ENCODE measurements at places on chromosomes 5 and 9.
A peak's percentile ranks its signal among the peaks of the same experiment; 100 is the strongest.

GRCh38 chr9:126440940-126441339 is 114.3 kb downstream of the MVB12B start:
- no peak for DNase-seq

DNA sequence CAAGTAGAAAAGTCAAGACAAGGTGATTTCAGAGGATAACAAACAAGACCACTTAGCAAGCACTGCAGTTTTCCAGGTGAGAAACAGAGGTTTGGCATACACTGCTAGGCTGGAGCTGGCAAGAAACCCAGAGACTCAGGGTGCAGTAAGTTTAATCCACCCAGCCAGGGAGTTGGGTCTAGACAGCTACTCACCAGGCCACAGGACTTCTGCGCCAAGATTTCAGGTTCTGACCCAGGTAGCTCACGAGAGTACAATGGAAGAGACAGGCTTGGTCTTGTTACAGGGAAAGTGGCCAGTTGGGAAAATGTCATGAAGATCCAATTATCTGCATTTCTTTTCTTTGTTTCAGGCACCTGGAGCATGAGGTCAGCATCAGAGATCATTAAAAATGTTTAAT is 9.8 kb downstream of the SMIM23 start:
- DNase-seq, result no peak

- DNase-seq, result no peak
Measured at GRCh38 chr5:176524987-176525386, 12.2 kb downstream of the RNF44 start.

GRCh38 chr5:1536322-1536845 is 12.6 kb upstream of the LPCAT1 start:
- no peak for DNase-seq

DNA sequence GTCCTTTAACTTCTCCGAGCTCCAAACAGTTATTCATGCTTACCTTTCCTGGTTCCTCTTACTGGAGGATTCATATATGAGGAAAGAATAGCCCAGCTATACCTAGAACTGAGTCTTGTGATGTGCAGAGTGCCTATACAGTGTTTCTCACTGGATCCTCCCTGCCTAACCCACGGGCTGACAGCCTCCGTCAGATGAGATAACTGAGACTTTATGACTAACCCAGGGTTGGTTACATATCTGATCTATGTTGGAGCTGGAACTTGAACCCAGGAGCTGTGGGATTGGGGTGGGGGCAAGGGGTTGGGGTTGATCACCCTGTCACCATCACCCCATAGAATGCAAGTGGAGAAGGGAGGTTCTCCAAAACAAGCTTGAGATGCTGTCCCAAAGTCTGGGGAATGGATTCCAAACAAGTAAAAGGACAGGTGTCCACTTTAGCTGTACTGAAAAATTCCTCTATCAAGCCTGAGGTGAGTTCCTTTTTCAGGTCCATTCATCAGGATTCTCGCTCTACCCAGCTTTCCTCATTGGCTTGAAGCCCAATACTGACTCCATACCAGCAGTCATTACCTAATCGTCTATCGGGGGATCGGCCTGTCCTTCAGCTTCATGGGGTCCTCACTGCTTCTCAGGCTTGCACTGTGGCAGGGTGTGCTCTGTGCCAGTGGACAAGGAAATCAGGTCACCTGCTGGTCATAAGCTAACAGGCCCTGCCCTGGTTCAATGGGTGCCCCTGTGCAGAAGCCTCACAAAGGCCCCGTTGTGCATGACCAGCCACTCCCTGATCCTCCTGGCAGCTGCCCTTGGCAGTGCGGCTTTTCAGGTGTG is 100.6 kb downstream of the ARHGAP26 start:
- DNase-seq, result no peak

DNA sequence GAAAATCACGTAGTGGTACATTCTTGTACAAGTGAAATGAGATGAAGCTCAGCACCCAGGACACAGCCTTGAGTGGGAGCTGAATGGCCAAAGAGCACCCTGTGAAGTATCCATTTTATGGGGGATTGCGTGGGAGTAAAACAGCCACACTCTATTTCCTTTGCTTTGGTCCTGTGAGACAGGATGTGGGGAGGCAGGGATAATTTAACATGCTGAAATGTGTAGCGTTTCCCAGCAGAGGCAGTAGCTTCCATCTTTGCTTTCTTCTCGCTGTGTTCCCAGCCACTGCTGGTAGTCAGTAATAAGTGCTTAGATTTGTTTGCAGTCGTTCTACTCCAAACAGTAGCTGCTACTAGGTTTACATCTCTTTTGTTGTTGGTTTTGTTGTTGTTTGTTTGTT is 4.4 kb downstream of the IL31RA start:
- DNase-seq, result no peak

- DNase-seq, result peak; percentile 91
Measured at GRCh38 chr5:150560401-150561191, 52.7 kb downstream of the NDST1 start.

DNA sequence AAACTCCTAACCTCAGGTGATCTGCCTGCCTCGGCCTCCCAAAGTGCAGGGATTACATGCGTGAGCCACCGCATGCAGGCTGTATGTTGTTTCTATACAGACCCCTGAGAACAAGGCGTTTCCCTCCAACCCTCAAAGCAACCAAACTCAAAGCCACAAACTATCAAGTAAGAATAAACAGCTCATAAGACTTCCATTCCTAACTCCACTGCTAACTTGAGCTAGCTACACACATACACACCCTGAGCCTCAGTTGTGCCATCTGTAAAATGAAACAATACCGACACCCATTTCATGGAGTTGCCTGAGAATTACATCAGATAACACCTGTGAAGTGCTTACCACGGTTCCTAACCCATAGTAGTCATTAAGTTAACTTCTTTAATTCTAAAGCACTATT is 70.8 kb downstream of the SERINC5 start:
- no peak for DNase-seq

GRCh38 chr9:75054368-75055001 is 26.4 kb upstream of the CARNMT1 start:
- no peak for DNase-seq

DNA sequence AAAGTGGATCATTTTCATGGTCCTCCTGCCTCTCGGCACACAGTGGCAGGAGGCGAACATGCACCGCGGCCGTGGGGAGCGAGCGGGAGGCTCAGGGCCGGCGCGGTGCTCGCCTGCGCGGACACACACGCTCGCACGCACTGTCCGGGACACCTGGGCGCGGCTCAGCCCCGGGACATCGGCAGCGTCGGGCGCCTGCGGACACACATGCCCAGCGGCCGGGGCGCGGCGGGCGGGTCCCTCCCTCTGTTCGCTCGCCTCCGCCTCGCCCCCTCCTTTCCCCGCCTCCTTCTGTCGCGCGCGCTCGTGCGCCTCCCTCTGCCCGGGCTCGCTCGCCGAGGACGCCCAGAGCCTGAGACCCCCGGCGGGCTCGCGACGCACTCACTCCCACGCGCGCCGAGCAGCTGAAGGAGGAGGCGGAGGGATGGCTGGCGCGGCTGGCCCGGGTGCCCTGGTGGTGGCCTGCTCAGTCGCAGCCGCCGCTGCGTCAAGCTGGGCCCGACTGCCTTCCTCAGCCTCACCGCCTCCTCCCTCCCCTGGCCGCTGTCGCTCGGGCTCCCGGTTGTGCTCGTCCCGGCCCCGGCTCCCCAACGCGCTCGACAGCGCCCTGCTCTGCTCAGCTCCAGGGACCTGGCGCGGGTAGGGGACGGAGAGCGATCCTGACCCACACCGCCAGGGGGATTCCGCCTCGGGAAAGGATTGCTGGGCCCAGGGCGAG is at the start of gene FRMD3:
Gene FRMD3, minus strand, starts transcription at position 230 of the 718 bp plus-strand sequence. Its CDS starts 170 bp downstream, at position 60.
- DNase-seq, result peak; percentile 90

DNA sequence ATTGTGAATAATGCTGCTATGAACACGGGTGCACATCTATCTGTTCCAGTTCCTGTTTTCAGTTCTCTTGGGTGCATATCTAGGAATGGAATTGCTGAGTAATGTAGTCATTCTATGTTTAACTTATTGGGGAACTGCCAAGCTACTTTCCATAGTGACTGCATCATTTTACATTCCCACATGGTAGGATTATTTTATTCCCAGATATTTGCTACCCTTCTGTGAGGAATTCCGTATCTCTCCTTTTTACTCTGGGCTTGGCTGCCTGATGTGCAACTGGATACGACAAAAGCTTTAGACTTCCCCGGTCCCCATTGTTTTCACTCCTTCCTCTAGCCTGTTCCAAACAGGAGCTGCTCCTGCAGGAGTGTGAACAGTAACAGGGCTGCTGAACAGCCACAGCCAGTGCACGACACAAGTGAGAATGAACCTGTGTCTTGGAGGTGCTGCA is 7.2 kb downstream of the TAS2R1 start:
- peak; percentile 50 for DNase-seq

GRCh38 chr5:88732862-88733261 is 150.1 kb downstream of the MEF2C start:
- no peak for DNase-seq

GRCh38 chr5:59049095-59049494 is 466.2 kb downstream of the RAB3C start:
- no peak for DNase-seq

GRCh38 chr9:115104908-115105307 is 13.0 kb downstream of the TNC start:
- no peak for DNase-seq

DNA sequence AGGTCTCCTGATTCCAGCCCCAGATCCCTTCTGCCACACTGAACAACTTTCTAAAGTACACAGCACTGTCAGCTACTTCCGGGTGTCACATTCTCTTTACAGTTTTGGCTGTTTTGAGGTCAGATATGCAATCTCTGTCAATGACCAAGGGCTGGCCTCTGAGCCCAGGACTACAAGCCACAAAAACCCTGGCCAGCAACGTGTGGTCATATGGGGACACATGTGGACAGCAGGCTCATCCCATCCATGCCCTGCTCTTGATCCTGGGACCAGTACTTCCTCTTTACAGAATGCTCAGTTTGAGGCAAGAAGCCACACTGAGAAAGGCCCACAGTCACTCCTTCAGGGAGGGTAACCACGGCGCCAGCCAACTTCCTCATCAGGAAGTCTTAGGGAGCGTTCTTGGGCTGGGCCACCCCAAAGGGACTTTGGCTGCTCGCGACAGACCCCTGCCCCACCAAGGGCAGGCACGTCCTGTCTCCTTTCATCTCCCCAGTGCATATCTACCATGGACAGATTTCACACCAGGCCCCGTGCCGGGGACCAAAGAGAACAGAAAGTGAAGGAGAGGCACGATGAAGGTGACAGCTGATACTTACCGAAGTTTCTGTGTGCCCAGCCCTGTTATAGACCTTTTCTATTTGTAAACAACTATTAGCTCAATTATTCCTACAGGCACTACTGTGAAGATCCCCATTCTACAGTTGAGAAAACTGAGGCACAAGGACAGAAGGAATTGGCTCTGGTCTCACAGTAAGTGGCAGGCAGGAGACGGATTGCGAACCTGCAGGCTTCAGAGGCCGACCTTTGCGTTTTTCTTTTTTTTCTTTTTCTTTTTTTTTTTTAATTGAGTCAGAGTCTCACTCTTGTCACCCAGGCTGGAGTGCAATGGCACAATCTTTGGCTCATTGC is 37.3 kb downstream of the STK10 start:
- no peak for DNase-seq

GRCh38 chr5:154899151-154899816 is 38.7 kb downstream of the GEMIN5 start:
- DNase-seq, result no peak

DNA sequence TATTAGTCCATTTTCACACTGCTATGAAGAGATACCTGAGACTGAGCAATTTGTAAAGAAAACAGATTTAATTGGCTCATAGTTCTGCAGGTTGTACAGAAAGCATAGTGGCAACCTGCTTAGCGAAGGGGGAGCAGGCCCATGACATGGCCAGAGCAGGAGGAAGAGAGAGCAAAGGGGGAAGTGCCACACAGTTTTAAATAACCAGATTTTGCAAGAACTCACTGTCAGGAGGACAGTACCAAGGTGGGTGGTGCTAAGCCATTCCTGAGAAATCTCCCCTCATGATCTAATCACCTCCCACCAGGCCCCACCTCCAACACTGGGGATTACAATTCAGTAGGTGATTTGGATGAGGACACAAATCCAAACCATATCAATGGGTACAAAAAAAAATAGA is 16.8 kb upstream of the PCSK5 start:
- no peak for DNase-seq

DNA sequence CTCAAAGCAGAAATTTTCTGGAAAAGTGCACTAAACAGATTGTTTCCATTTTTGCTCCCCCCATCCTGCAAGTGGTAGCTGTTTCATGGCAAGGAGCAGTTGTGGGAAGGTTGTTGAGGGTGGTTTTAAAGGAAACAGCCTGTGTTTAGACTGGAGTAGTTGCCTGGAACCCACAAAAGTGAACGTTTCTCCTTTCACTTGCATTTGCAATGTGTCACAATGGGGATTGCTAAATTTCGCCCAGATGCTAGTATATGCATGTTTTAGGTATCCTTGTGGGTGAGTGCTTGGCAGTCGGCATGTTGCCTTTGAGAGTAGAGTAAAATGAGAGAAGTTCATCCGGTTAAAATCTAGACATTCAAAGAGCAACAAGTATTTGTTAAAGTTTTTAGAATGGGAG is 1099.9 kb upstream of the DMAC1 start:
- DNase-seq, result no peak

DNA sequence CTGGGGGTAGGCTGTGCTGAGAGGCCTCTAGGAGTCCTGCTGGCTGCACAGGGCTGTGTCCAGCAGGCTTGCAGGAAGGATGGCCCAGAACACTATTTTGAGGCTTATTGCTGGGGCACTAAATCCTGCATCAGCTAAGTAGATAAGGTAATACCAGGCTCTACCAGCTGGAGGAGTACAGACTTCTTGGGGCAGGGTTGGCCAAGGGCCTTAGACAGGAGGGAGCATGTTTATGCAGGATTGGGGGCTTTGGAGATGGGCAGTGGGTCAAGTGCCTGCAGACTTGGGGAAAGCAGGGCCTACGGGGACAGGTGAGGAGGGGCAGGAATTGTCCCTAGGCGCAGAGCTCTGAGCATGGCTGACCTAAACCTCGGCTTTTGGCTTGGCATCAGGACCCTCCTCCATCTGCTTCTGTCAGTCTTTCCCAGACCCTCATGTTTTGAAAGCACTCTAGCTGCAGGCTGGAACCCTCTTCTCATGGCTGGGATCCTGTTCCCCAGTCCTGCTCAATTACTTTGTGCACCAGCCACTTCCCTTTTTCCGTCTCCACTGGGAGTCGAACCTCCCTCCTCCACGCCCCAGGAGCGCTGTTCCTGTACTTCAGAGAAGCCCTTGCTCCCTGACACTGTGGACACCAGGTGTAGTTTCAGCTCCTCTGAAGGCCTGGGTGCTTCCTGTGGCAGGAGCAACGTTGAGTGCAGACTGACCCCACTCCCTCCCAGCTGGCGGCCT is 61.0 kb upstream of the SPTLC1 start:
- no peak for DNase-seq

DNA sequence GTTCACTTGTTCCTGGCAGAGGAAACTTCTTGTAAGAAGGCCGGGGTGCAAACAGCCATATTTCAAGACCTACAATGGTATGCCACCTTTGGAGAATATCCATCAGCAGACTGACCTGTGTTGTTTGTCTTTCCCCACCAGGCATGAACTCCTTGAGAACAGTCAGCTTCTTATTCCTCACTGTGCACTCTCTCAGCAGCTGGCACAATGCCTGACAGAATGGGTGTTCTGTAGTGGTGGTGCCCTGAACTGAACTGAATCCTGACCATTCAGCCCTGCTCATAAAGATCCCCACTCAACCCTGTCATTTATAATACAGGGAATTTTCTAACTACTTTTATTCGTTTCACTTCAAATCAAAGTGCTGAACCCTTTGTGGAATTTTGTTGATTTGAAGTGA is 206.9 kb downstream of the COX7C start:
- DNase-seq, result no peak
